ENCODE measurements at places on chromosomes 3 and 15. TPM values are rescaled to one million over a fixed set of nuclear protein-coding genes. Genes with fewer than 3 reads are reported as not detected.
A peak's percentile ranks its signal among the peaks of the same experiment; 100 is the strongest.

CCDC50 gene
- total RNA-seq = 55.9 TPM

CLDN18 gene
- not detected for total RNA-seq

SLC51B gene
- total RNA-seq = not detected

IFRD2 gene
- 38.9 TPM for total RNA-seq

P2RY1 gene
- not detected for total RNA-seq

ADGRG7 gene
- total RNA-seq = not detected

RETNLB gene
- not detected for total RNA-seq

PLA2G4D gene
- not detected for total RNA-seq

DISP2 gene
- 2.2 TPM for total RNA-seq

DNA sequence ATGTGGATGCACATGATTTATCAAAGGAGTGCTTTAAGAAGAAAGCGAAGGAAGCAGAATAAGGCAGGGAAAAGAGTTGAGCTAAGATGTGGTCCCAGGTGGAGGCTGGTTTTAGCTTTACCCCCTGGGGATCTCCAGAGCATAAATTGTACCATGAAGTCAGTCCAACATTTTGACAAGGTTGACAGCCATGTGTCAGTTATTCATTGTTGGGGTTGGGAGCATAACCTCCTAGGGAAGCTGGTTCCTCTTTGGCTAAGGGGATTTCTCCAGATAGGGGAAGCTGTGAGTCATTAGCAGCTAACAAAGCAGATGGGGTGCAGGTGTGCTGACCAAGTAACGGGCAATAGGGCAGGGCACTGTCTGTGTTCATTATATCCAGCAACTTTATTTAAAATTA lies 123.7 kb upstream of the IGSF10 start:
- H3K4me1 ChIP-seq = peaks cover 13% of the 10 kb centered on the region
- H3K4me3 ChIP-seq = no peak overlapping the region
- peaks cover 13% of the 10 kb centered on the region for H3K27me3 ChIP-seq
- no peaks in the 10 kb centered on the region for H3K36me3 ChIP-seq
- no peak overlapping the region for H3K27ac ChIP-seq

DNA sequence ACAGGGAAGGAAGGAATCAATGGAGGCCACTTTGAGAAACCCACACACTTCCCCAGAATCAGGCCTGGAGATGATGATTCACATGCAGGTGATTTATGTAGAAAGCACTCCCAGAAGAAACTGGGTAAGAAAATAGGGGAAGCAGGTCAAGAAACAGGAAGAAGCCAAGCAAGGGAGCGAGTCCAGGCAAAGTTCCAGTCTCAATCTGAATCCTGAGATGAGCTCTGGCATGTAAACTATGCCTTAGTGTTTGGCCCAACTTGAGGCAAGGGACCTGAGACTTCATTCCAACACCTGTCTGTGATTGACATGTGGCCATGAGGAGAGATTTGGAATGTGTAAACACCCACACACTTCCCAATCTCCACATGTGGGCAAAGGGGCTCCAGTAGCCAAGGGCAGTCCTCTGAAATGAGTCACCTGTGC lies 61.6 kb upstream of the CTNNB1 start:
- no peak overlapping the region for H3K27ac ChIP-seq
- no peak overlapping the region for H3K4me3 ChIP-seq
- no peak for DNase-seq
- H3K4me1 ChIP-seq = peaks cover 24% of the 10 kb centered on the region

DNA sequence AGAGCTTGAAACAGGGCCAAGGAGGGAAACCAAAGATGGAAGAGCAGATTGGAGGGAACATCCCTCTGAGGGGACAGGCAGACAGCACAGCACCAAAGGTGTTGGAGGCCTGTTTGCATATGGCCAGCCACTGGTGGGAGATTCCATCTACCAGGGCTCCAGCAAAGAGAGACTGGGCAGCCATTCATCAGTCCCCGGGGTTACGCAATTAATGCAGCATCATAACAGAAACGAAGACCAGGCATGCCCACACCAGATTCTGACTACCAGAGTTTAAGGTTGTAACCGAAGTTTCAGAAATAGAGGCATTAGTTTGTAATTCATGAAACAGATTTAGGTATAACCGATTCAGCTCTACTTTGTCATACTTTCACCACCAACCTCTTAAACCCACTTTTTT lies 58.1 kb downstream of the COL8A1 start:
- no peak for DNase-seq
- peak overlapping the region; percentile 73 for H3K27ac ChIP-seq
- H3K4me3 ChIP-seq = no peak overlapping the region
- peaks cover 87% of the 10 kb centered on the region for H3K4me1 ChIP-seq
- H3K36me3 ChIP-seq = peaks cover 63% of the 10 kb centered on the region

DNA sequence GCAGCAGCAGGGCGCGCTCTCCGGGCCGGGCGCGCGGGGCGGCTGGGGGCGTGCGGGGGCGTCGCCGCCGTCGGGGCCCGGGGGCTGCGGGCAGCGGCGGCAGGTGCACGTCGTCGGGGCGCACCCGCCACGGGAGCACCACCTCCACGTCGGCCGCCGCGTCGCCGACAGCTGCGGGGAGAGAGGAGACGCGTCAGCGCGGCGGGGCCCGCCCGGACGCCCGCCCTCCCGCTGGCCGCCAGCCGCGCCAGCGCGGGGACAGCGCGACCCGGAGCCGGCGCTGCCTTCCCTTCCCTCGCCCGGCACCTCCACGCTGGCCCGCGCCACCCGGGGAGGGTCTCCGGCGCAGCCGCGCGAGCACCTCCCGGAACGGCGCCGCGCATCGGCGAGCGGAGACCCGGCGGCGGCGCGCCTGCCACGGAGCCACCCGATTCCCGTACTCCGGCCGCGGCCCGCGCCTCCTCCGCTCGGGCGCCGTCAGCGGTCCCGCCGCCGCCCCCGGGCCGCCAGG lies 481 bp downstream of the ADAMTS17 start:
- no peak overlapping the region for H3K27ac ChIP-seq
- peak overlapping the region; percentile 54 for H3K4me3 ChIP-seq
- H3K4me1 ChIP-seq = peaks cover 14% of the 10 kb centered on the region
- no peak for DNase-seq
- peaks cover 1% of the 10 kb centered on the region for H3K36me3 ChIP-seq

- H3K36me3 ChIP-seq = no peaks in the 10 kb centered on the region
- H3K4me3 ChIP-seq = no peak overlapping the region
- peaks cover 7% of the 10 kb centered on the region for H3K27me3 ChIP-seq
- DNase-seq = no peak
These were observed 6.8 kb upstream of the LRRN1 start for GRCh38 chr3:3792391-3792790.

DNA sequence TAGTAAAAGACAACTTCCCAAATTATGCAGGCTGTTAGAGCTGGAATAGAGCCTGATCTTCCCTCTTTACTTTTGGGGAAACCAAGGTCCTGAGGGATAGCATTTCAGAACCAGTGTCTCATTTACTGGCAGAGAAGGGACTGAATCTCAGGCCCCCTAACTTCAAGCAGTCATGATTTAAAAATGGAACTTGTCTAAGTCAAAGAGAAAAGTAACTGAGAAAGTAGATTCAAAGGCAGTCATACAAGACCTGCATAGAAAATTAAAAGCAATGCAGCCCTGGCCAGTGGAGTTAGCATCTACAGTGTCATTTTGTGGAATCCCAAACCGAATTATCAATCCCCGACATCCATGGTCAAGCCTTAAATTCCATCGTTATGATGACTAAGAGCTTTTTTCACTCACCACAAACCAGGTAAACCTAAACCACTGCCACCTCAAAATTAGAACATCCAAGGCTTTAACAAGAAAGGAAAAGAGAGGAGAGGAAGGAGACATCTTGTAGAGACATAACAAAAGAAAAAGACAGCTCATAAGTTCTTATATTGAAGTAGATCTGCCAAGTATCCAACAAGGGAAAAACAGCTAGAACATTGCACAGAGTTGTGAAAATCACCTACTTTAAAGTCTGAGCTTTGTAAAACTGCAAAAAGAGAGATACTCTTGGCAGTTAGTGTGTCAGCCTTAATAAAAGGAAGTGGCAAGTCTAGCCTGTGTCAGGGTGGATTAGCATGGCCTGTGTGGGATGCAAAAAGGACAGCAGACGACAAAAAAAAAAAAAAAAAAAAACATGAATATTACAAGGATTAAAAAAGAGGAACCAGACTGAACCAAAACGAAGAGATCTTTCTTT lies 54.1 kb upstream of the CCR2 start:
- no peaks in the 10 kb centered on the region for H3K36me3 ChIP-seq
- H3K4me3 ChIP-seq = no peak overlapping the region
- H3K27me3 ChIP-seq = peaks cover 25% of the 10 kb centered on the region
- H3K27ac ChIP-seq = no peak overlapping the region
- DNase-seq = no peak

DNA sequence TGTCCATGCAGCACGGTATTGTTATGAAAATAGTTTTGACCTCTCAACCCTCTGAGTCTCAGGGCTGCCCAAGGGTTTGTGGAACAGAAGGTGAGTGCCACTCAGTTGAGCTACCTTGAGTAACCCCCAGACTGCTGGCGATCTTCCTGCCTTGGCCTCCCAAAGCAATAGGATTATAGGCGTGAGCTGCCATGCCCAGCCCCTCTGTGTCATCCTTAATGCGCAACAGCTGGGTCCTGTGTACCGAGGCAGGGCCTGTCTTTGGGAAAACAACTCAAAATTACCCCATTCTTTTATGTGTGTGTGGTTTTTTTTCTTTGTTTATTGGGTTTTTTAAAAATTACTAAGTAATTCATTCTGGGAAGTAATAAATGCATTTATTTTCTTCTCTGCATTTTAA lies 78.3 kb upstream of the TPM1 start:
- no peaks in the 10 kb centered on the region for H3K36me3 ChIP-seq
- H3K27me3 ChIP-seq = no peaks in the 10 kb centered on the region
- H3K4me3 ChIP-seq = no peak overlapping the region
- no peak overlapping the region for H3K27ac ChIP-seq
- peaks cover 19% of the 10 kb centered on the region for H3K4me1 ChIP-seq

DNA sequence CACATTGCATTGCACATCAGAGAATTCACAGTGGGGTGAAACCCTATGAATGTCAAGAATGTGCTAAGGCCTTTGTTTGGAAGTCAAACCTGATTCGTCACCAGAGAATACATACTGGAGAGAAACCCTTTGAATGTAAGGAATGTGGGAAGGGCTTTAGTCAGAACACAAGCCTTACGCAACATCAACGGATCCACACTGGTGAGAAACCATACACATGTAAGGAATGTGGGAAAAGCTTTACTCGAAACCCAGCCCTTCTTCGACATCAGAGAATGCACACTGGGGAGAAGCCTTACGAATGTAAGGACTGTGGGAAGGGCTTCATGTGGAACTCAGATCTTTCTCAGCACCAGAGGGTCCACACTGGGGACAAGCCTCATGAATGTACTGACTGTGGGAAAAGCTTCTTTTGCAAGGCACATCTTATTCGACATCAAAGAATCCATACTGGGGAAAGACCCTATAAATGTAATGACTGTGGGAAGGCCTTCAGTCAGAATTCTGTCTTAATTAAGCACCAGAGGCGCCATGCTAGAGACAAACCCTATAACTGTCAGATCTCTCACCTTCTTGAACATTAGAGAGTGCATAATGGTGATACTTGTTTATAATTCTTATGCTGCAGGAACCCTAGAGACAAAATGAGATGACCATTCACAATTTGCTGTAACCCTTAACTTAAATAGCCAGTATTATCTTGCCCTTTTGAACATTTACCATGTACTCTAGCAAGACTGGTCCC lies 9.0 kb downstream of the ZNF662 start:
- H3K4me3 ChIP-seq = no peak overlapping the region
- no peaks in the 10 kb centered on the region for H3K27me3 ChIP-seq
- H3K36me3 ChIP-seq = peaks cover 8% of the 10 kb centered on the region
- no peak for DNase-seq
- no peaks in the 10 kb centered on the region for H3K4me1 ChIP-seq
- no peak overlapping the region for H3K27ac ChIP-seq

DNA sequence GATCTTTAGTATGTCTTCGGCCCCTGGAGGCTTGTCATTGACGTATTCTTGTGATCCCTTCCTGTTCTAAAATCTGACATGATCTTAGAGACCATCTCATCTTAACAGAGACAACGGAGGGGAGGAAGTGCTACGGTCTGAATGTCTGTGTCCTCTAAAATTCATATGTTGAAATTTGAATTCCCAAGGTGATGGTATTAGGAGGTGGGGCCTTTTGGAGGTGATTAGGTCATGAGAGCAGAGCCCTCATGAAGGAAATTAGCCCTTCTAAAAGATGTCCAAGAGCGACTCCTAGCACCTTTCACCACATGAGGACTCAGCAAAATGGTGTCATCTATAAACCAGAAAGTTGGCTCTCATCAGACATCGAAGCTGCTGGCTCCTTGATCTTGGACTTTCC lies 233.2 kb upstream of the CMC1 start:
- H3K27ac ChIP-seq = no peak overlapping the region
- no peaks in the 10 kb centered on the region for H3K4me1 ChIP-seq
- no peak overlapping the region for H3K4me3 ChIP-seq

- no peak for DNase-seq
- H3K27me3 ChIP-seq = no peaks in the 10 kb centered on the region
- H3K27ac ChIP-seq = peak overlapping the region; percentile 83
- H3K36me3 ChIP-seq = peaks cover 3% of the 10 kb centered on the region
- H3K4me1 ChIP-seq = peaks cover 53% of the 10 kb centered on the region
- no peak overlapping the region for H3K4me3 ChIP-seq
These were observed 21.0 kb downstream of the RARB start for GRCh38 chr3:25448750-25449692.

GRCh38 chr3:16085410-16085809 lies 89.1 kb upstream of the GALNT15 start:
- H3K4me1 ChIP-seq = peaks cover 18% of the 10 kb centered on the region
- DNase-seq = no peak
- H3K36me3 ChIP-seq = peaks cover 10% of the 10 kb centered on the region
- no peaks in the 10 kb centered on the region for H3K27me3 ChIP-seq
- H3K27ac ChIP-seq = peak overlapping the region; percentile 38

- peak overlapping the region; percentile 89 for H3K27ac ChIP-seq
- no peak for DNase-seq
- H3K4me3 ChIP-seq = peak overlapping the region; percentile 64
These were observed 113.1 kb upstream of the NECTIN3 start for GRCh38 chr3:110958313-110959147.

GRCh38 chr15:76235186-76235826 lies 76.0 kb downstream of the ETFA start:
- peaks cover 24% of the 10 kb centered on the region for H3K4me1 ChIP-seq
- H3K36me3 ChIP-seq = peaks cover 2% of the 10 kb centered on the region
- no peaks in the 10 kb centered on the region for H3K27me3 ChIP-seq
- H3K4me3 ChIP-seq = no peak overlapping the region

DNA sequence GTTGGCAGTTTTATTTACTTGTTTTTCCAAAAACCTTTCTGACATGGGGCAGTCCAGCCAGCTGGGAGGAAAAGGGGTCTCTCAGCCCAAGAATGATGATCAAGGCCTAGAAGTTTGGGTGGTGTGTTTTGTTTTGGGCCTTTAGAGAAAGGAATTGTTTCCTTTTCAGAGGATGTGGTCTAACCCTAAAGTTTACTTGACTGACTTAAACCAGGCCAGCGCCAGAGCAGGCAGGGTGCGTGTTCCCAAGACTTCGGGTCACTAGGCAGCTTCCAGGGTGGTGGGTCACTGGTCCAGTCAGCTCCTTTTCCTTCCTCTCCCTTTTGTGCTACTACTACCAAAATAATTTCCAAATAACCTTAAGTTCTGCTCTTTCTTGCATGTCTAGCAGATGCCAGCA lies 4.9 kb downstream of the FLNB start:
- H3K27me3 ChIP-seq = no peaks in the 10 kb centered on the region
- no peak overlapping the region for H3K4me3 ChIP-seq
- no peak for DNase-seq
- no peaks in the 10 kb centered on the region for H3K36me3 ChIP-seq
- peaks cover 72% of the 10 kb centered on the region for H3K4me1 ChIP-seq

GRCh38 chr3:71579326-71579934 lies 4.1 kb downstream of the FOXP1 start:
- peak overlapping the region; percentile 84 for H3K4me3 ChIP-seq
- no peak for DNase-seq
- H3K27ac ChIP-seq = peak overlapping the region; percentile 99
- H3K4me1 ChIP-seq = peaks cover 53% of the 10 kb centered on the region
- H3K27me3 ChIP-seq = no peaks in the 10 kb centered on the region

Data from chondrocyte (in vitro differentiated cells).